ENCODE measurements at places on chromosomes 3 and 15.
A peak's percentile ranks its signal among the peaks of the same experiment; 100 is the strongest.

DNA sequence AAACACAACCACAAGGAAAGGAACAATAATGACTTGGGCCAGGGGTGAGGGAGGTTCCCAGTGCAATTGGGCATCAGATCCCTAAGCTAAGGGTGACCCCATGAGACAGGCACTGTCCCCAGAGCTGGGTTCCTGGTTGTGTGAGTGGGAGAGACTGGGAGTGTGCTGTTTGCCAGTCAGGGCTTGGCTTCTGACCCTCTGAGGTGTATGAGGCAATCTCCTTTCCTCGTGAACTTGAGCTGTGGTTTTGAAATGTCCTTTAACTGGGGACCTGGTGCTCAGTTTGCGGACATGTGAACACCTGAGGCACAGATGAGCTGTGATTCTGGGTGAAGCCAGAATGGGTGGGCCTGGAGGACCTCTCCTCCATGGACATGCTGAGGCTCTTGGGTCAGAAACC is 58.5 kb upstream of the PLXNA1 start:
- no peak for DNase-seq

DNA sequence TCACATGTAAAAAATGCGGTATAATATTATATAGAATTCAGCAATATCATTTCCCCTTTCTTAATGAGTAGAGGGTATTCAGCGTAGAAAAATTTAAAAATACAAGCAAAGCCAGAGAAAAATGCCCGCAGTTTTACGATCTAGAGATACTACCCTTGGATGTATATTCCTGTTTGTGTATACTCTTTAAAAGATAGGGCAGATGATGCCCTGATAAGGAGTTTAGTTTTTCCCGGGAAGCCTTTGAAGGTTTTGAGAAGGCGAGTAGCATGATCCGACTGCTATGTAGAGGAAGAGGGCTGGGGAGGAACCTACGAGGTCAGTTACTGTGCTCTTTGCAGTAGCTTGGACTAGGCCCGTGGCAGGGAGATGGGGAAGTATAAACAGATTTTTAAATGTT is 1.2 kb downstream of the YEATS2 start:
- no peak for DNase-seq

DNA sequence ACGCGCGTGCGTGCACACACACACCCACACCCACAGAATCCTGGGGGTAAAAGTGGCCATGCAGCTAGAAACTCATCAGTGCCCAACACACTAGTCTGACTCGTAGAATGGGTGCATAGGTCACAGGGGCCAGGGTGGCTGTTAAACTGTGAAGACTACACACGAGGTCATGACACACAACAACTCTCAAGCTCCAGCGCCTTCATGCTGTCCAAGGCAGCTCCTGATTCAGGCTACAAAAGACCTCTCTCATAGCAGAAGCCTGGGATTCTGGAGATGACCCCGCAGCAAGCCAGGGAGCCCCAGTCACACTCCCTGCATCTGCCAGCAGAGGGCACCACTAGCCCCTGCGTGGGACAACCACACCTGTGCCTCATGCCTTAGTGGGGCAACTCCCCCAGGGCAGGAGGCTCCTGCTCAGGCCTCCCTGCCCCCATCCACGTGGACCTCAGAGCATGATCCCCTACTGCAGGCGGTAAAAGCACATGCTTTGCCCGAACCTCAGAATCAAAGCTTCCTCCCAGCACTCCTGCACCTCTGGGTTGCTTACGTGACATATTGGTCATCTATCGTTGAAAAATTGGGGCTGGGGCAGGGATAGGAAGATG is 93.1 kb downstream of the LRIG1 start:
- peak; percentile 85 for DNase-seq

- no peak for DNase-seq
Observed at GRCh38 chr3:55721716-55722484, 234.8 kb upstream of the WNT5A start.

DNA sequence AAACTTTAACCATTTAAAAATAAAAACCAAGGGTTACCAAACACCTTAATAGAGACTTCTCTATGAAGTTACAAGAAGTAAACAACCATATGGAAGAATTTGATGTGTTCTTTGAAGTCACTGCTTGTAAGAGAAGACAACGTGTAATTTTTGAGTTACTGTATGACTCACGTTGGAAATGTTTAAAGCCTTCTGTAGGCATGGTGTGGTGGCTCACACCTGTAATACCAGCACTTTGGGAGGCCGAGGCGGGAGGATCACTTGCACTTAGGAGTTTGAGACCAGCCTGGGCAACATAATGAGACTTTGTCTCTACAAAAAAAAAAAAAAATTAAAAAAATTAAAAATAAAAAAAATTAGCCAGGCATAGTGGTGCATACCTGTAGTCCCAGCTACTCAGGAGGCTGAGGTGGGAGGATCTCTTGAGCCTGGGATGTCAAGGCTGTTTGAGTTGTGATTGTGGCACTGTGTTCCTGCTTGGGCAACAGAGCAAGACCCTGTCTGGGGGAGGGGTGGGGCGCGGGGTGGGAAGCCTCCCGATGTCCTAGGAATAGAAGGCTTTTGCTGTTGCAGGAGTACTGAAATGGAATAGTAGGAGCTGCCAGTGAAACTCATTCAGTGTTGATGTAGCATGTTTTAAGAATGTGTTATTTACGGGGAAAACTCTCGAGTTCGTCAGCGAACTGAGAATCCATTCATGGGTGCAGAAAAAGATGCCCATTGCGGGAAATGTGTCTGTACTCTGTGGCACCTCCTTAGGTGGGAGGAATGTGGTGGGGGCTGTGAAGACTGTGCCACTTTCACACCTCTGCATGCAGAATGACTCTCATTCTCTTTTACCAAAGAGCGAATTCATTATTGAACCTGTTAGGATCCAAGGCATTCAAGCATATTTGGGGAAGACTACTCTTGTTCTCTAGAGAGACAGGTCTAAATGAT is 134.2 kb downstream of the FNDC3B start:
- DNase-seq: no peak

DNA sequence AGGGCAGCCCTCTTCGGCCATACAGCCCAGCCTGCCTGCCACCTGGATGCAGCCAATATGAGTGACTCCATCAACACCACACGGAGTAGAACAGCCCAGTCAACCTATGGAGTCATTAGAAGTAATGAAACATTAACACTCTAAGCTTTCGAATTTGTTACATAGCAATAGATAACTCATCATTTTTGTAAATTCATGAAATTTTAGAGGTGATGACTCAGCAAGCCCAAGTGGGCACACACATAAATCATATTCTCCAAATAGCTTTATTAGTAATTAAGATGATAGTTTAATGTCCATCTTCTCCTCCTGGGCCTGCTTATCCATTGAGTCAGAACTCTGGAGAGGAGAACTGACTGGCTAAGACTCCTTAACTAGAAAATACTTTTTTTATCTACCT is 335.0 kb upstream of the KCNH8 start:
- no peak for DNase-seq

GRCh38 chr3:16888785-16889607 is 4.2 kb downstream of the PLCL2 start:
- no peak for DNase-seq

DNA sequence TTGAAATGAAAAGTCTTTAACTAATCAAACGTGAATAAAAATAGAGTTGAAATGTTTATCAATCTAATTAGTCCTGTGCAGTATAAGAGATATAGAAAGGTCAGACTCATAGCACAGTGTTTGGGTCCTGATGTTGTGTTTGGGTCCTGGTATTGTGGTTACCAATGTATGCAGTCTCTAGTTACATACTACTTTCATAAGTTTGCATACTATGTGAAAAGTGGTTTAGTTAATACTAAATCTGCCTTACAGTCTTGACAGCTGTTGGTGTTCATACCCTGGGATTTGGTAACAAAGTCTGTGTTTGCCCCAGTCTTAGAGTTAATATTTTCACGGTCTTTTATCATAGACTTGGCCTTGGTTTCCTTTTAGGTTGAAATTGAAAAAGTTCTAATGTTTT is 41.7 kb downstream of the KIF15 start:
- DNase-seq: no peak

- DNase-seq: no peak
Observed at GRCh38 chr15:36232491-36232890, 346.9 kb upstream of the CDIN1 start.

- no peak for DNase-seq
Observed at GRCh38 chr3:184687363-184688015, 24.4 kb downstream of the MAGEF1 start.

- no peak for DNase-seq
Observed at GRCh38 chr15:44598892-44599291, 61.9 kb downstream of the EIF3J start.

- DNase-seq: no peak
Observed at GRCh38 chr3:35064761-35065160, 574.6 kb upstream of the ARPP21 start.

- no peak for DNase-seq
Observed at GRCh38 chr15:59532770-59533379, 78.7 kb upstream of the GCNT3 start.

DNA sequence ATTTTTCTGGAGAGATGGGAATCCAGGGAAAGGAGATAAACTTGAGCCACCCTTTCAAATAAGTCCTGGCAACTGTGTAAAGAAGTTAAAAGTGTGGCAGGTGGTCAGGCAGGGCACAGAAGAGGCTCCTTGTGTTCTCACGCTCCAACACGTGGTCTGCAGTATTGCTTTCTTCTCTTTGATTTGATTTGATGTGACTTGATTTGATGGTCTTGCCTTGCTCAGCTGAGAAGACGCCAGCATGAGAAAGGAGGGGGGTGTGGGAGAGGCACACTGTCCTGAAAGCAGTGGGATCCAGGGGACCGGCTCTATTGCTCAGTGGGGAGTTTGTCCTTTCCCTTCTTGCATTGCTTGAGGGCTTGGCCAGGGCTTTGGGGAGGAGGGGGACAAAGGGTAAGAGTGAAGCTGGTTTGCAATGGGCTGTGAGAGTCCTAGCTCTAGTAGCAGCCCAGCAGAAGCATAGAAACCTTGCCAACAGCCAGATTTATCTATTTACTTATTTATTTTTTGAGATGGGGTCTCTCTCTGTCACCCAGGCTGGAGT is 25.7 kb upstream of the NEO1 start:
- no peak for DNase-seq

- DNase-seq: no peak
Observed at GRCh38 chr15:76986743-76987142, 8.2 kb upstream of the PSTPIP1 start.

GRCh38 chr3:49658711-49659110 is 15.4 kb upstream of the APEH start:
- no peak for DNase-seq

DNA sequence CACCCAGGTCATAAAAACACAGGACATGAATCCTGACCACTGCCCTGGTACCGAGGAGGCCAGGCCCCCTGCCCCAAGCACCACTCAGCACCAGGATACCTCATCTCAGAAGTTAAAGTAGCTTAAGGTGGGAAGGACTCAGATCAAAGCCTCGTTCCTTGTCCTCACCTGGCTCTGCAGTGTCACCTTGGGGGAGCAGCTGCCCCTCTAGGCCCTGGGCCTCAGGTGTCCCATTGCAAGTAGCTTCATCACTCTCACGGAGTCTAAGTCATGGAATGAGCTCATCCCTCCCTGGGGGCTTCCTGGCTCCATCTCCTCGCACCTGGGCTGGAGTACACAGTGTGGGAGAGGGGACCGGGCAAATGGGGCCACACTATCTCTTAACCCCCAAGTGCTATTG is 148.0 kb downstream of the TPRA1 start:
- DNase-seq: peak; percentile 10

- no peak for DNase-seq
Observed at GRCh38 chr15:73956743-73957135, 30.5 kb downstream of the LOXL1 start.

DNA sequence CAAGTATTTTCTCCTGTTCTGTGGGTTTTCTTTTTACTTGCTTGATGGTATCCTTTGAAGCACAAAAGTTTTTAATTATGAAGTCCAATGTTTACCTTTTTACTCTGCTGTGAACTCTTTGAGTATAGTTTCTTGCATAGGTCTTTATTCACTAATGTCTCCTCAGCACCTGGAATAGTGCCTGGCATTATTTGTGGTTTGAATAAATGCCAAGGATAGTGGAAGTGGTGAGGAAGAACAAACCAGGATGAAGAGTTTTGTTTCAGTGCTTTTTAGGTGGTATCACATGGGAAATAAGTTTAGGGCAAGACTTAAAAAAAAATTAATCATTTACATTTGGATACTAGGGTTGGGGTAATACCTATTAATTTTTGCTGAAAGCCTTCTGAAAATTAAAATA is 25.7 kb downstream of the GPD1L start:
- no peak for DNase-seq

GRCh38 chr3:11845651-11846050 is 1.0 kb downstream of the TAMM41 start:
- no peak for DNase-seq

DNA sequence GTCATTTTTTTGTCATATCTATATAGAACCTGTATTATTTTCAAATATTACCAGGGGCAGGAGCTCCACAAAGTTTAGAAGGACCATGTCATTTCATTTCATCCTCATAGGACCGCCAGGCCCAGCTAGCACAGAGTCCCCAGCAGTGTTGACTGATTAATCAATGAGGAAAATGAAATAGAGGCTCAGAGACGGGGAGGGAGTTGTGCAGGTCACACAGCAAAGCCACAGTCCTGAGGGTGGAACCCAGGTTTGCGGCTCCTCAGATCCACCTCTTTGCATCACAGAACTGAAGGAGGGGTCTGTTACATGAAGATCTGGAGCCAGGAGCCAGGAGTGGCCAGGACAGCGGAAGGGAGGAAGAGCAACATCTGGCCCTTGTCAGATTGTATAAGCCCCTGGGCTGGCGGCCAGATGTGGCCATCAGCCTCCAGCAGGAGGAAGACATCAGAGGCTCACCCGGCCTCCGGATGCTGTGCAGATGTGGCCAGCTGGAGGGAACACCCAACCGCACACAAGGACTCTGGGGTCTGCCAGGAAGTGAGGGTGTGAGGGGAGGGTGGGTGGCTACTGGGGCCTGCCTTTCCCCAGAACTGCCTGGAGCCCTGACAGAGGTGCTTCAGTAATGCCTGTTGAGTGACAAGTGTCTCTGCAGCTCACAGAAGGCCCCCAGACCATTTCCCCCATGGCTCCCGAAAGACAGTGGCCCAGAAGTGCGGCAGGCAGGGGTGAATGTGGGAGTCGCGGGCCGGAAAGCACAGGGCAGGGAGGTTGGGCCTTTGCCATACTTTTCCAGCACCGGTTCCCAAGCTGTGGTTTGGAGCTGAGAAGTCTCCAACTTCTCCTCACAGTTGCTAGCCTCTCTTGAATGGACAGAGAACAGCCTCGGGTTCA is 21.3 kb downstream of the EFCC1 start:
- no peak for DNase-seq

DNA sequence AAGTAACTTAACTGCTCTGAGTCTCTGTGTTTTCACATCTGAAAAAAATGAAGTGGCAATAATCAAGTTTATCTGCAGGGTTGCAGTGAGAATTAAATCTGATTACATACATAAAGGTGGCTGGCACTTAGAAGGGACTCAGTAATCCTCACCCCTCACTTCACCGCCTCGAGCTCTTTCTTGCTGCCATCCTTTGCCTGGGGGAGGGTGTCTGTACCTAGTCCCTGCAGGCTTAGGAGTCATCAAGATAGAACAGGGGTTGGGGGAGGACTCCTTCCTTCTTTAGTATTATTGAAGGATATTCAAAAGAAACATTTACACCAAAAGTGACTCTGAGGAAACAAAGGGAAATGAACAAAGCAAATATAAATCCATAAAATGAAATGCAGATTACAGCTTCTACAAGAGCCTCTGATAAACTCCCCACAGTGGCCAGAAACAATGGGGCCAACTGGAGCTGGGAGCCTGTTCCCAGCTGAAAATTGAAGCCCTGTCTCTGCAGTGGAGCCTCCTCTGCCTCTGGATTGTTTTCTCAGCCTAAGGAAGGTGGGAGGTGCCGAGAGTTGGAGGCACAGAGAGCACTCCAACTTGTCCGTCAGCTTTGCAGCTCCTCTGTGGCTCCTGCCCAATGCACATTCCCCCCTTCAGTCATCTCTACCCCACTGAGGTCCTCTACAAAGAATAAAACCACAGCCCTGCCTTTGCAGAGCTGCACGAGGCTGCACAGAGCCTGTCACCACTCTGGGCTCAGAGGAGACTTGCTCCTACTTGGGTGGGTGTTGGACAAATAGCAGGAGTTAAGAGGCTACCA is 41.8 kb downstream of the CRYGS start:
- no peak for DNase-seq
